Activated naive CD4-positive, alpha-beta T cell treated with anti-CD3 and anti-CD28 coated beads, Interleukin-2, amount 50 U/mL, for 72 hours (primary cell): ENCODE measurements at places on chromosomes 3 and 15. TPM values are rescaled to one million over a fixed set of nuclear protein-coding genes. Genes with fewer than 3 reads are reported as not detected.

The SIDT1 gene
- 12.1 TPM for total RNA-seq

The ARIH1 gene
- total RNA-seq: 185 TPM

The INSYN1 gene
- not detected for total RNA-seq

GRCh38 chr15:39511000-39511915 is 69.6 kb upstream of the THBS1 start:
- no peak for DNase-seq

- DNase-seq: no peak
Measured at GRCh38 chr3:158909870-158910269, 108.0 kb downstream of the MFSD1 start.

DNA sequence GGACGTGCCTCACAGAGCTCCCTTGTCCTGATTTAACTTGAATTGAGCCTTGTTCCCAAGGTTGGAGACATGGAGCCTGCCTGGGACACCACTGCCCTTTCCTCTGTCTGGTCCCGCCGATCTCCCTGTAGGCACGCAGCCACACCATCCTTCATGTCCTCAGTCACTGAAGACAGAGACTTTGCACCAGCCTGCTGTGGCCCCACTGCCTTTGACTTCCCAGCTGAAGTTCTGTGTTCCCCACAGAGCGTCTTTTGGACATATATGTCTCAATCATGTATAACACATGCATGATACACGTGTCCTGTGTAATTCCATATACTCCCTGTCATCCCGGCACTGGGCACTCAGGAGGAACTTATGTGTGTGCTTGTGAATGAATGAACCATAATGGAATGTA is 23.6 kb downstream of the GABRA5 start:
- DNase-seq: no peak

DNA sequence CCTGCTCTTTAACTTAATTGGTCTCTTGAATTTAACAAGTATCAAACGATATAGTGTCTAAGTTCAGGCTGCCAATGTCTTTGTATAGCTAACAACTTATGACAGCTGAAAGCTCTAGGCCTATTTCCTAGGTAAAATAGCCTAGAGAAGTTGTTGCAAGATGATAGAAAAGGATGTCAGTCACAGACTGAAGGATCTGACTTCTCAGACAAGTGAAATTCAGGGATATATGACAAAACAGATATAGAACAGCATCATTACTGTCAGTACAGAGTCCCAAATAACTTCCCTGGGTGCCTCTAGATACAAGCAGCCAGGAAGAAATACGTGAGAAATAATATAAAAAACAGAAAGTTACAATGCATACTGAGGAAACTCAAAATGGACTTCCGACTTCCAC is 26.7 kb downstream of the C3orf70 start:
- no peak for DNase-seq
